ENCODE measurements at places on chromosomes 5 and 9. TPM values are rescaled to one million over a fixed set of nuclear protein-coding genes. Genes with fewer than 3 reads are reported as not detected.

GRCh38 chr5:32559921-32560320, 25.4 kb upstream of the SUB1 start:
- no peaks in the 10 kb centered on the region for H3K36me3 ChIP-seq
- no peak overlapping the region for H3K4me3 ChIP-seq
- no peak overlapping the region for H3K27ac ChIP-seq
- no peak for DNase-seq
- no peaks in the 10 kb centered on the region for H3K27me3 ChIP-seq

Gene SHROOM1
- total RNA-seq, result 49.4 TPM

Gene GABRA6
- not detected for total RNA-seq

GRCh38 chr9:84935528-84936117, 266.1 kb downstream of the NTRK2 start:
- H3K4me3 ChIP-seq, result no peak overlapping the region
- H3K27ac ChIP-seq, result no peak overlapping the region
- DNase-seq, result no peak
- no peaks in the 10 kb centered on the region for H3K4me1 ChIP-seq

DNA sequence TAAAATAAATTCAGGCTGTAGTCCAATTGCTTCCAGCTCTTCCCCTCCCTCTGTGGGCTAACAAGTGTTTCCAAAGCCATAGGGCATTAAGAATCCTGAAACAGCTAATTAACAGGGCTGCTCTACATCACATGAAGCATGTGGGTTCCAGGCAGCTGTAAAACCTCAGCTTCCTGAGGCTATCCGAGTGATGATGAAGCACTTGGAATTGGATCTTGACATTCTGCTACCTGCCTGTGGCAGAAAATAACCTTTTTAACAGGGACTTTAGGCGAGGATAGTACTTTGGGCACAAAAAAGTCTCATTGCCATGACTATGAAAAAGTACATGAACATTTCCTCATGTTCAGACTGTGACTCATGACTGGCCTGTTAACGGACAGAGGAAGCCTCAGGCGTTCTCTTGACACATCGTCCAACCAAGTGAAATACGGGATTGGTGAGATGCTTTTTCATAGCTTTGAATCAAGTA, 107.2 kb downstream of the PDE4D start:
- no peaks in the 10 kb centered on the region for H3K27me3 ChIP-seq
- no peak for DNase-seq
- H3K36me3 ChIP-seq, result no peaks in the 10 kb centered on the region
- no peaks in the 10 kb centered on the region for H3K4me1 ChIP-seq

Gene PCDH1
- 165 TPM for total RNA-seq

- no peak for DNase-seq
- H3K4me1 ChIP-seq, result peaks cover 11% of the 10 kb centered on the region
- no peak overlapping the region for H3K4me3 ChIP-seq
These were observed 20.4 kb downstream of the ADAM19 start for GRCh38 chr5:157555037-157555640.

Data from ascending aorta (tissue), 2 donors.